ENCODE measurements at places on chromosomes 13 and 19. TPM values are rescaled to one million over a fixed set of nuclear protein-coding genes. Genes with fewer than 3 reads are reported as not detected.

Gene ZNF470
- total RNA-seq = 1.2 TPM

Gene SMAD9
- total RNA-seq = 0.80 TPM

Gene OR7C1
- total RNA-seq = not detected

Gene LILRA1
- 0.81 TPM for total RNA-seq

Gene SYDE1
- 4.1 TPM for total RNA-seq

Gene KLK3
- total RNA-seq = not detected

Gene TMIGD2
- not detected for total RNA-seq

Gene LHB
- not detected for total RNA-seq

Gene EPSTI1
- 6.6 TPM for total RNA-seq

Gene HPN
- 285 TPM for total RNA-seq

Gene EID2
- 5.5 TPM for total RNA-seq

Gene KANK2
- total RNA-seq = 65.4 TPM

Gene ZSCAN4
- not detected for total RNA-seq

DNA sequence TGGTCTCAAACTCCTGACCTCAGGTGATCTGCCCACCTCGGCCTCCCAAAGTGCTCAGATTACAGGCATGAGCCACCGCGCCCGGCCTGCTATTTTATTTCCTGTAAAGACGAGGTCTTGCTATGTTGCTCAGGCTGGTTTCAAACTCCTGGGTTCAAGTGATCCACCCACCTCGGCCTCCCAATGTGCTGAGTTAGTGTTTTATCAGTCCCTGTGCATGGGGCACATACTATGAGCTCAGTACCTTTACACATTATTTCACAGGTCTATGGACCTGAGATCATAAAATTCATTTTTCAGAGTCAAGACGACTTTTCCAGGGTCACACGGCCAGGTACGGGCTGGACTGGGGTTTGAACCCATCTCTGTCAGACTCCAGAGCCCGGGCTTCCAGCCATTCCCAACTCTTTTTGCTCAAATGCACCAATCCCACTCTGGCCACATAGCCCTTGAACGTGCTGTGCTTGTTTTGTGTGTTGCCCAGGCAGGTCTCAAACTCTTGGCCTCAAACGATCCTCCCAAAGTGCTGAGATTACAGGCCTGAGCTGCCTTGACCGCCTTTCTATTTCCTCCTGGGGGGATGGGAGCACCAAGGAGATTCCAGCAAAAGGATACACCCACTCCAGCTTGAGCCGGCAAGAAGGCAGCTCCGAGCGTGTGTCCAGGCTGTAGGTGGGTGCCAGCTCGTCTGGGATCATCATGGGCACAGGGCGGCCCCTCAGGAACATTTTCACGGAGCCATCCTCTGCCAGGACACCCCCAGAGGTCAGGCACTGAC is 1.1 kb downstream of the EML2 start:
- H3K36me3 ChIP-seq = no peaks in the 10 kb centered on the region
- no peak overlapping the region for H3K4me3 ChIP-seq
- DNase-seq = no peak
- H3K27me3 ChIP-seq = no peaks in the 10 kb centered on the region

GRCh38 chr13:41049480-41050440 is 11.5 kb upstream of the WBP4 start:
- no peak overlapping the region for H3K4me3 ChIP-seq
- no peaks in the 10 kb centered on the region for H3K4me1 ChIP-seq
- H3K27ac ChIP-seq = no peak overlapping the region
- no peaks in the 10 kb centered on the region for H3K27me3 ChIP-seq
- DNase-seq = no peak

GRCh38 chr19:428149-428548 is 19.2 kb upstream of the C2CD4C start:
- no peak overlapping the region for H3K27ac ChIP-seq
- H3K36me3 ChIP-seq = no peaks in the 10 kb centered on the region
- no peaks in the 10 kb centered on the region for H3K4me1 ChIP-seq
- no peaks in the 10 kb centered on the region for H3K27me3 ChIP-seq
- H3K4me3 ChIP-seq = no peak overlapping the region

- no peaks in the 10 kb centered on the region for H3K27me3 ChIP-seq
- H3K36me3 ChIP-seq = peaks cover 12% of the 10 kb centered on the region
- H3K27ac ChIP-seq = no peak within 1 kb of the TSS
- DNase-seq = peak; percentile 92
- H3K4me3 ChIP-seq = peak within 1 kb of the TSS; percentile 53
Measured at GRCh38 chr19:43826787-43827754, at the start of gene ZNF283. Gene ZNF283, plus strand, starts transcription at chr19:43827321. Its CDS starts 6,184 bp downstream, at chr19:43833505.

DNA sequence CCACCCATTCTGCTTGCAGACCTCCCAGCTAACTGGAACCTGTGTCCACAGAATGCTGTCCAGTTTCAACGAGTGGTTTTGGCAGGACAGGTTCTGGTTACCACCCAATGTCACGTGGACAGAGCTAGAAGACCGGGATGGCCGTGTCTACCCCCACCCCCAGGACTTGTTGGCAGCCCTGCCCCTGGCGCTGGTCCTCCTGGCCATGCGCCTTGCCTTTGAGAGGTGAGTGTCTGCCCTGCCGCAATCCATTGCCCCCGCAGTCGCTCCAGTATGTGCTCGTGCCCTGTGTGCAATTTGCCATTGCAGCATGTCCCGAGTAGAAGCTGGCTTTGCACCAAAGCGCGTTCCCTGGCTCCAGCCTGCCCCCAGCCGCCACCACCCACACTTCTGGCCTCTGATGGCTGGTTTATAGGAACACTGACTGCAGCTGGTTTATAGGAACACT is 41.9 kb downstream of the CERS4 start:
- H3K4me1 ChIP-seq = no peaks in the 10 kb centered on the region
- DNase-seq = peak; percentile 91

DNA sequence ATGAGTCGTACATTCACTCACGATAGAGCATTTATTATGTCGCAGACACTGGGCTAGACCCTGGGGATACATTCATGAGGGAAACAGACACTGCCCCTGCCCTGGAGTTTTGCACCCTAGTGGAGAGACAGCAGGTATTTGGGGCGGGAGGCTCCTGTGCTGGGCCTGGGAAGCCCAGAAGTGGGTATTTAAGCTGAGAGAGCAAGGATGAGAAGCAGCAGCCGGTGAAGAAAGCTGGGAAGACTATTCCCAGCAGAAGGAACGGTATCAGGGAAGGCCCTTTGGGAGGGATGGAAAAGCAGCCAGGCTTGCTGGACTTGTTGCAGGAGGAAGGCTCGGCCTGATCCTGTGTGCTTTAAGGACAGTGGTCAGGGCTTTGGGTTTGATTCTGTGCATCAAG is 54.5 kb downstream of the CDADC1 start:
- no peak overlapping the region for H3K27ac ChIP-seq
- no peaks in the 10 kb centered on the region for H3K4me1 ChIP-seq
- no peaks in the 10 kb centered on the region for H3K27me3 ChIP-seq
- H3K36me3 ChIP-seq = no peaks in the 10 kb centered on the region

GRCh38 chr13:100600915-100601314 is 12.3 kb upstream of the GGACT start:
- no peak for DNase-seq
- no peak overlapping the region for H3K4me3 ChIP-seq
- no peaks in the 10 kb centered on the region for H3K4me1 ChIP-seq
- H3K27ac ChIP-seq = no peak overlapping the region
- no peaks in the 10 kb centered on the region for H3K36me3 ChIP-seq
- H3K27me3 ChIP-seq = no peaks in the 10 kb centered on the region

DNA sequence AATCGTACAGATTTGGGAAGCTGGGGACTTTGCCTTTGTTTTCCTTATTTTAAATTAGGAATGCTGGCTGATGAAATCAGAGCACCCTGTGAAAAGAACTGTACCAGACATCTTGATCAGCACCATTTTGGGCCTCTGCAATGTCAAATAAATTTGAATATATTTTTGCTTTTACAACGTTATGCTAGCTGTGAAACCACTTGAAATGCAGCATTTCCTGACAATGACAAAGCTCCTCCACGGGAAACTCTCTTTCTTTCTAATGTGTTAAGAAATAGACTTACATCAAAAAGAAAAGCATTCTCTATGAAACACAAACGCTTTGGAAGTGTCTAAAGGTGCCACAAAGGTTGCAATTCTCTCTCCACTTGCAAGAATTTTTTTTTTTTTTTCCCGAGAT is 47.1 kb upstream of the MAP3K10 start:
- H3K36me3 ChIP-seq = no peaks in the 10 kb centered on the region
- no peak overlapping the region for H3K27ac ChIP-seq
- H3K4me3 ChIP-seq = no peak overlapping the region
- H3K27me3 ChIP-seq = no peaks in the 10 kb centered on the region

DNA sequence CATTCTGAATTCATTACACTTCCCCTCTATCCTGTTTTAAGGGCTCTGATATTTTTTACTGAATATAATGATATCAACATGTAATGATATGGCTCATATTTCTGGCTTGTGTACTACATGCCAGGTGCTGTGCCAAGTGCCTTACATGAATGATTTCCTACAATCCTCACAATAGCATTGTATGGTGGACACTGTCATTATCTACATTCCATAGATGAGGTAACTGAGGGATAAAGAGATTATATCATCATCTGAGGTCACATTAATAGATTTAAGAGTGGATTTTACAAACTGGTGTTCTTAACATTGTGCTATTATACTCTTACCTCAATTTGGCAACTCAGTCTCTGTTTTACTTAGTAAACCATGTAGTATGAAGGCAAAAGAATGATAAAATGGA is 502.0 kb downstream of the LIG4 start:
- no peaks in the 10 kb centered on the region for H3K27me3 ChIP-seq
- H3K4me3 ChIP-seq = no peak overlapping the region
- H3K4me1 ChIP-seq = no peaks in the 10 kb centered on the region

GRCh38 chr19:47102346-47103060 is 11.1 kb downstream of the ZC3H4 start:
- no peaks in the 10 kb centered on the region for H3K27me3 ChIP-seq

Data from right lobe of liver (tissue), 6 donors.